ENCODE measurements at places on chromosomes 2 and 18.

GRCh38 chr2:215753808-215754207 lies 259.5 kb downstream of the MREG start:
- no peak for DNase-seq

DNA sequence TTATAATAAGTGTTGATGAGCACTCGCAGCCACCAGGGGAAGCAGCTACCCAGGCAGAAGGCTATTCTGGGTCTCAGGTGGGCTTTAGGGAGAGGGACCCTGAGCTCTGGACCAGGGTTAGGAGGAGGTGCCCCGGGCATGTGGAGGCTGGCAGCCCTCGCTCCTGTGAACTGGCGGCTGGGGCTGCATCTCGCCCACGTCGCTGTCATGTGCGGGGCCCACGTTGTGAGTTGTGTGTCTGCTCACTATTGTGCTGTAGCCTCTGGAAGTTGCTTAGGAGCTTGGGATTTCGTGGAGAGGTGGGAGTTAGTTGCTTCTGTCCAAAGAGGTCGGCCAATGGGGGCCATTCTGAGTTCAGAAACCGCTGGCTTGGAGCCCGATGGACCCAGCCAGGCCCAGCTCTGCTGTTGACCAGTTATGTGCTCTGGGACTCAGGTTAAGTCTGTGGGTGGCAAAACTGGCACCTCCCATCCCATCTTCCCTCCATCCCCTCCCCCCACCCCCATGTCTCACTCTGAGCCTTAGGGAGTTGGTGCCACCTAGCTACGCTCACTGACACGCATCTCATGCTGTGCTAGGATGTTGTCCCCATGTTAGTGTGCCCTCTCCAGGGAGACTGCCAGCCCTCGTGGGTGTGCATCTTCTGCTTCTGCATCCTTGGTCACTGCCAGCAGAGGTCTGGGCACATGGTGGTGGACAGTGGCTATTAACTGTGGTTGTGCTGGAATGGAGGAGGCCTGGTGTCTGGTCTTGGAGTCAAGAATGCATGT lies 18.5 kb downstream of the RRM2 start:
- no peak for DNase-seq

DNA sequence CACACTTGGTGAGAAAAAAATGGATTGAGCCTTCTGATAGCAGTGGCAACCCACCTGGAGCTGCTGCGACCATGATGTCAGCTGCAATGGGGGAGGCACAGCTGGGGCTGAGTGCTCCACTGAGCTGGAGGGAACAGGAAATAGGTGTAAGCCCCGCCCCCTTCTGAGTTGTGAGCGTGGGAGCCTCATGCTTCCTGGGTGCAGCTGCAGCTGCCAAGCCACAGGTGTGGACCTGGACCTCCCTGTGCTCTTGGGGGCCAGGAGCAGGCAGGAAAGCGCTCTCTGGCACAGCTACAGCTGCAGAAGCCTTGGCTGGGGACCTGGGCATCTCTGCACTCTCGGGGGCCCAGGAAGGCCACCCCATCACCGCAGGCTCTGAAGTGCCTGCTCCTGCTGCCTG lies 970.6 kb downstream of the DCDC2C start:
- DNase-seq, result peak; percentile 15

GRCh38 chr2:200905618-200906296 lies 16.6 kb downstream of the NIF3L1 start:
- peak; percentile 56 for DNase-seq

- DNase-seq, result no peak
These were observed 24.4 kb downstream of the SERPINB4 start for GRCh38 chr18:63619661-63620060.

GRCh38 chr2:144152817-144153271 lies 367.1 kb downstream of the ZEB2 start:
- DNase-seq, result no peak

DNA sequence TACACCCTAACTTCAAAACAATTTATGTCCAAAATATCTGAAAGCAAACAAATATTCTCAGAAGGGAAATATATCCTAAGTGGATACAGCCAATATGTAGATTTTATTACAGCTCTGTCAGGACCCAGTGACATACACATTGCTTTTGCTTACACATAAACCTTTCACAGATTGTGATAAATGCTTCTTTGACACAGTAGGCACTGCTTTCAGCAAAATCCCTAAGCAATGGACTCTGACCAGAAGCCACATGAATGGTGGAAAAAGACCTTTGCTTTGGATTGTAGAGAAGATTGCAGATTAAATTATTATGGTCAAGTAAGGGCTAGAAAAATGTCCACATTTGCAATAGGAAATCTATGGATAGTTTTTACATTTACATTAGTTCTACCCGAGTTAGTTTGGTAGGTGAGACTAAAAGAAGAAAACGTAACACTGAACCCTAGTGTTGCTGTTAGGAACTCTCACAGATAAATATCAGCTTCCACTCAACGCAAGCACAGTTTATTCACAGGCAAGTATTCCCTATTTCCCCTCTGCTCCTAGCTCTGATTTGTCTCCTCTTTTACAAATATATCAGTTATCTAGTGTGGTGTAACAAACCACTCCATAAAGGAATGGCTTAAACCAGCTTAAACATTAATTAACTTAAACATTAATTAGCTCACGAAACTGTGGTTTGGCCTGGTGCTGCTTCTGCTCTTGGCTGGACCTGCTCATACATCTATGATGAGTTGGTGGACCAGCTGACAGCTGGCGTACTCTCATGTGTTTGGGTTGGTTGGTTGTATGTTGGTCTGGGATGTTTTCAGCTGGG lies 23.6 kb upstream of the SERPINE2 start:
- no peak for DNase-seq

DNA sequence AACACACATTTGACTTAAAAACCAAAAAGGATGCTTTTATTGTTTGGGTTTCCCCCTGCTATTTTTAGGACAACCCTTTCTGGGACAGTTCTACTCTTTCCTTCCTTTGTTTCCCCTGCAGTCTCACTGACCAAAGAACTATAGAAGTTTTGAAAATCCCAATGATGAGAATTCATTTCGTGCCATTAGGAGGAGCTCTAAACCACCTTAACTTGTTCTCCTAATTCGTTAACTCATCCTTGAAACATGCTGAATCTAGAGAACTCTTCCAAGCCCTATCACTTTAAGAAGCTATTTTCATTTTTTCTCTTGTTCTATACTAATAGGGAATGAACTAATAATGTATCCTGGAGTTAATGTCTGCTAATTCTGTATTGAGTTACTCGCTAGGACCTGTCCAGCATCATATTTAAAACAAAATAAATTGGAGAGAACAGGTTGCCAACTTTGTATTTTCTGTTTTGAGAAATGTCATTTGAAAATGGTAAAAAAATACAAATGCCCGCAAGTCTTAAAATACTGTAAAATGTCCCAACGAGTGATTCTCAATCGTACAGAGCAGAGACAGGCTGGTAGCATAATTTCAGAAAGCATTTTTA lies 62.9 kb downstream of the AFTPH start:
- DNase-seq, result no peak

GRCh38 chr2:204268971-204269370 lies 276.3 kb upstream of the PARD3B start:
- DNase-seq, result no peak

DNA sequence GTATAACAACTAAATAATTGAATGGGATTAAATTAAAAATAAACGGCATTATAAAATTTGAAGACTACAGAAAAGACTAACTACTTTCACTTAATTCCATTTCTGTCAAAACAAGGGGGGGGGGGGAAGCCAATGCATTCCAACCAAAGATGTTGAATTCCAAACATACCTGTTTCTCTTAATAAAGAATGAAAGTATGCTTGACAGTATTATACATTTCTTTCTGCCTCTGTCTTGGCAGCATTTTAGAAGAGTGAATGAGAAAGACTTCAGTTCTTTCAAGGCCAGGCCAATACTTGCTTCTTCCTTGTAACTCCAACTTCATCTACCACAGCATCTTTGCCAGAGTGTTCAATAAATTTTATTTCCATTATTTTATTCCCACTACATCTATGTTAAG lies 65.9 kb downstream of the PDE11A start:
- no peak for DNase-seq

DNA sequence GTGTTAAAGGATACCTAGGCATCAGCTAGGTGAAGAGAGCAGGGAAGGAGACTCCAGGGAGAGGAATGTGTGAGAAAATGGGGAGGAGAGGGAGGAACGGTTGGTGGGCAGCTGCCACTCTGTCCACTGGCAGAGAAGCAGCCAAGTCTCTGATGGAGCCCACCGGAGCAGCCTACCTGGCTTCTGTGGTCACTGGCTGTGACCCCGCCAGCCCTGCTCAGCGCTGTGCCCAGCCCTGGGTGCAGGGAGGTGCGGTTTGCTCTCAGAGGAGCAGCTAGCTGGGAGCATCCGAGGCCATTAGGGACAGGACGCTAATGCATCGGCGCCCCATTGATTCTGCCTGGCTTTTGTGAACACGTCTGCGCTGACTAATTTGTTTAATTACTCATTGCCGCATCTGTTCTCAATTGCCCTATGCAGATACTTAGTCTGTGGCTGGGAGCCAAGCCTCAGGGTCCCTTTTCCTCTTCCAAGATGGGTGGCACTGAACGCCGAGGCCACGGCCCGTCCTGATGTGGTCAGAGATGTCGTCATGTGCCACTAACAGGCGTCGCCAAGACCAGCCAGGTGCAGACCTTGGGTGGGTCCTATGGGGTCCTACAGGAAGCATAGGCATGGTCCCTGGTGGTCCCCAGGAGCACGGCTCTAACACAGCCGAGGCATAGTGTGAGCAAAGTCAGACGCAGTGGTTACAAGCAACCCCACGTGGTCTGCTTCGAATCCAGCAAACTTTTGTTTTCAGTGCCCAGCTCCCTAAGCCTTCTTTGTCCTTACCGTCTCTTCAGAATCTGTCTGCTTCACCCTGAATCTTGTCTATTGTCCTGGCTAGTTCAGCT lies 82.0 kb downstream of the RRM2 start:
- no peak for DNase-seq

DNA sequence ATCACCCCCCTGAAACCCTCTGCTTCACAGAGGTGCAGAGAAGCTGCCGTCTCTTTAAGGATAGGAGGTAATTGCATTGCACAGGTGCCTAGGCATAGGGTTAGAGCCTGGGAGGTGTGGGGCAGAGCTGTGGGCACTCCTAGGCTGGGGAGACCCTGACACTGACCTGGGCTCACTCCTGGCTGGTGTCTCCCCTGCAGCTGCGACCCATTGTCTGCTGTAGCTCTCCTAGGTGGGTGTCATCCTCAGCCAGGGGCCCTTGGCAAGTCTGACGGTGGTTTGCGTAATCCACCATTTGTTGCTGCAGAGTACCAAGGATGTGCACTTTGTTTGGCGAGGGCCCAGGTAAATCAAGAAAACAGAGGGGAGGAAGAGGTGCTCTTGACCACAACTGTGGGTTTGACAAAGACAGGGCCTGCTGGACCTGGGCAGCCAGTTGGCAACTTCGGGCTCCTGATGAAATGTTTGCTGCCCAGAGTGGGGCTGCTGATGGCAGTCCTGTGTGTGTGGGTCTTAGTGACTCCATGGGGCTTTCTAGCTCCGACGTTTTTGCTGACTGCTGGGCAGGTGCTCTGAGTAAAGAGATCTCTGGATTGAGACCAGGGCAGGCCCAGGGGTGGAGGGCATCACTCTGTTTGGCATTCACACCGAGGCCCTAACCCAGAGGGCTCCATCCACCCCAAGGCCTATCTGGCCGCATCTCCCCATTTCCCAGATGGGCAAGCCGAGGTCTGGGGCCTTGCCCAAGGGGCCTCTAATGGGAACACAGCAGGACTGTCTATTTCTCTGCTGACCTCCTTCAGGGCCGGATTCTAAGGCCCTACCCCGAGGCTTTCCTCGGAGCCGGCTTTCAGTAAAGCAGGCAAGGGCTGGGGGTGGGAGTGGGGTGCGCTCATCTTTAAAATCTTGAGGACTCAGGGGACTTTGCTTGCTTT lies 67.7 kb downstream of the EDAR start:
- no peak for DNase-seq

DNA sequence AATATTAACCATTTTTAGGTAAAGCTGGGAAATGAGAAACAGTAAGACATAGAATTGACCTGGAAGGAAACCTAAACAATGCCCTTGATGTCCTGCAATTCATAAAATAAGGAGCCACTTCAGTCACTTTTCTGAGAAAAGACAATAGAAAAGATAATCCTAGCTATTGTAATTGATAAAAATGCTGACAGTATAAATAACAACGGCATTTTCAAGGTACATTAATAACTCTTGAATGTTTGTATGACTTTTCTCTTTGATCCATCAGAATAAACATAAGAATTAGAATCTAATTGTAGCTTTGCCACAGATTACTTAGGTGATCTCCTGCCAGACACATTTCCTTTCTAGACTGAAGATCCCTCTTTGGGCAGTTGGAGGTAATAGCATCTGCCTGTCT lies 719.5 kb downstream of the SLC4A3 start:
- no peak for DNase-seq

- DNase-seq, result no peak
These were observed 18.9 kb downstream of the NCAPH start for GRCh38 chr2:96354492-96354891.

DNA sequence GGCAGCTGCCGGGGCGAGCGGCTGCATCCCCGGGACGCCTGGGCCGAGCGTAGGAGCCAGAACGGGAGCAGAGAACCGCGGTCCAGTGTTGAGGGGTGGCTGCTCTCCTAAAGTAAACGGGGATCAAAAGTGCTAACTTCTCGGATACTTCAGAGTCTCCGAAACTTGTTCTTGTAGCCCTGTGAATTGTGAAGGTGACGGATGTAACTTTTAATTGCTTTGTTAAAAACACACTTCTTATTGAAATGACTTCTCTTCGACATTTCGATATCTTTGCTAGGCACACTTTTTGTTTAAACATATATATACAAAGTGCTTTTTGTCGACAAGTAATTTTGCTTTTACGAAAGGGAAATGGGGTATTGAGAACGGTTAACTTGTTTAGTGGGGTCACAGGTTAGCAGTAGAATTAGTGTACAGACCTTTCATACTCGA lies 540 bp downstream of the ATP9B start:
- no peak for DNase-seq

DNA sequence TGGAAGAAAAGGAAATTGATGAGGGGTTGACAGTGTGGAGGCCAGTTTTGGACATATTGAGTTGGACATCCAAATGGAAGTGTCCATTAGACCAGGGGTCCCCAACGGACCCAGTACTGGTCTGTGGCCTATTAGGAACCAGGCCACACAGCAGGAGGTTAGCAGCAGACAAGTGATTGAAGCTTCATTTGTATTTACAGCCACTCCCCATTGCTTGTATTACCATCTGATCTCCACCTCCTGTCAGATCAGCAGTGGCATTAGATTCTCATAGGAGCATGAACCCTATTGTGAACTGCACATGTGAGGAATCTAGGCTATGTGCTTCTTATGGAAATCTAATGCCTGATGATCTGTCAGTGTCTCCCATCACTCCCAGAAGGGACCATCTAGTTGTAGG lies 99.1 kb downstream of the MTX2 start:
- no peak for DNase-seq

- DNase-seq, result no peak
These were observed 66.4 kb downstream of the MRPS9 start for GRCh38 chr2:105104208-105104731.
